ENCODE measurements at places on chromosomes 3 and 15.

- no peak for DNase-seq
These were observed 179.3 kb upstream of the MME start for GRCh38 chr3:154900816-154901215.

DNA sequence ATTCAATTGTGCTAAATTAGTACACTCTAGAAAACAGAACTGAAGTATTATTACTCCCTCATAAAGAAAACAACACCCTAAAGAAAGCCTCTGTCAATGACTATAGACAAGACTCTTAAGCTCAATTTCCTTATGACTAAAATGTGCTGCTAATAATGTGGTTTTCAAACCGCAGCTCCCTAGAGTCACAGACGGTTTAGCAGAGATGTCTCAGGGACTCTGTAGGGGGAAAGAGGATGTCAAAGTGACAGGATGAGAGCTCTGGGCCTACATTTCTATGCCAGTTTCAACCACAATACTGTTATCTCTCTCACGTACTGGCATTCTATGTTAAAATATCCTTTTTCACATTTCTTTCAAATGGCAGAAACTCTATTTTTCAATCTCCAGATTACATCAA lies 37.6 kb upstream of the WDR49 start:
- DNase-seq = no peak

DNA sequence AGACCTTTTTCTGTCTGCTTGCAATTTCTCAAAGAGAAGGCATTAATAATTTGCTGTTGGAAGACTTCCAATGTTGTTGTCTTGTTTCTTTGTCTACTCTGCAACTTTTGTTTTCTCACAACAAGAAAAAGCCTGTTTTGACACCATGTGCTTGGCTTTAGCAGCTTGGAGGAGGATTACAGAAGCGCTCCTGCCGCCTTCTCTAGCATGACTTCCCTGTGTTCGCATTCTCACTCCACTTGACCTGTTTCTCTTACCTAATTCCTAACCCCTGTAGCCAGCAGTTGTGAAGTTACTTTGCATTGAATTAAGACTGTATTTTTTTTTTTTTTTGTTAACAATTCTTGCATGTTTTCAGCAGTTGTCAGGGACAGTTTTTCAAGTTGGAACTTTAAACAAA lies 235.3 kb upstream of the GOLIM4 start:
- DNase-seq = no peak

DNA sequence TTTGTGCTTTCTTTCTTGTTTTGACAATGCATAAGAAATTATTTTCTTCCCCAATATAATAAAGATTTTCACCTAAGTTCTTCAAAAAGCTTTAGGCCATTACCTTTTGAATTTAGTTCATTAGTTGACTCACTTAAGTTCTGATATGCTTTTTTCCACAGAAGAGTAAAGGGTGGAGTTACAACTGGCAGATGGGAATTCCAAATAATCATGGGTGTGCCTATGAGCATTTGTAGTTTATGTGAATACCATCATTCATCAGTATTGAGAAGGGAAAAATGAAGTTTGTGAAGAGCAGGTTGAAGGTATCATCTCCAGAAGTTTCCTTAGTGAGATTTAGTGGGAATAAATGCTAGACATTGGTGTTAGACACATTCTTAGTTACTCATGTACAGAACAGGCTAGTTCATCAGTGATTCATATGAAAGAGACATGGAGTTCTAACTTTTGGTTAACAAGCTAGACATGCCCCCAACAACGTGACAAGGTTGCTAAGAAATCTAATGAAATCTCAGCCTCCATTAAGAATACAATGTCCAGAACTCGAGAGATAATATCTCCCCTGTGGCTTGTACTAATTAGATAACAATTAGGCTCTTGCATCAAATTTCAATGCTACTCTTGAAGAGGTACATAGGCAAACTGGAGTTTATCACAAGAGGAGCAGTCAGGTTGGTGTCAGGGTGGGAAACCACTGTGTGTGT lies 16.9 kb upstream of the ALCAM start:
- no peak for DNase-seq

DNA sequence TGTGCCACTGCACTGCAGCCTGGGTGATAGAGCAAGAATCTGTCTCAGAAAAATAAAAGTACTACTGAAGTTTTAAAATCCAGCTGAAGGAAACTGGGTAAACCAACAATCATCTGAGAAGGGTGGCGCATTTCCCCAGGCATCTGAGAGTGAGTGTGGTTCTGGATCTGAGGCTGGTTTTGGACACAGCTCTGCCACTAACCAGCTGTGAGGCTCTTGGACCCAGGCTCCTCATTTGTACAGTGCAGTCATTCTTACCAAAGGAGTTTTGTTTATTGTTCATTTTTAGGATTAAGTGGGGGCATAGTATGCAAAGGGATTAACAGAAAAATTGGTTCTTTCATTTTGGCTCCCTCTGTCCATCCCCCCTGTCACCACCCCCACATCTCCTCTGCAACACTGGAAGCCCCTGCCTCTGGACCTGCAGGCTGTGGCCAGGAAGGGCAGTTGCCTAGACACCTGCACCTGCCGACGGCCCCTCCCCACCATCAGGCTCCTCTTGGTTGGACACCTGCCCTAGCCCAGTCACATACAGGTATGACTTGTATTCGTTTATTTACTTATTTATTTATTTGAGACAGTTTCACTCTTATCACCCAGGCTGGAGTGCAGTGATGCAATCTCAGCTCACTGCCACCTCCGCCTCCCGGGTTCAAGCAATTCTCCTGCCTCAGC lies 8.8 kb downstream of the NUP210 start:
- no peak for DNase-seq

- no peak for DNase-seq
These were observed 180.1 kb upstream of the BCL6 start for GRCh38 chr3:187925326-187925725.

DNA sequence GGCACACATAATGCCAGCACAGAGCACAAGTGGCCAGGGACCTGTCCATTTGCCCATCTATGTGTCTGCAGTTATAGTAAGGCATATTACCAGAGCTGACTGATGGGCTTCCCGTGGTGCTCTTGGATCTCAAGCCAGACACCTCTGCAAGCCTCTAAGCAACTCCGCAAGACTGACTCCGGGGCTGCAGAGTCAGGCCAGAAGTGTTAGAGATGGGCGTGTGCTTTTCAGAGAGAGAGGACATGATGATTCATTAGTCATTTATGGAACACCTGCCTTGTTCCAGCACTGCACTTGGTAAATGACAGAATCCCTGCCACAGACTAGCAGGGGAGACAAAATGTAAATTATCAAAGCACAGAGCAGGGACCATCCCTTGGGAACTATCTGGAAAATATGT lies 559.0 kb downstream of the PDCD6IP start:
- no peak for DNase-seq

DNA sequence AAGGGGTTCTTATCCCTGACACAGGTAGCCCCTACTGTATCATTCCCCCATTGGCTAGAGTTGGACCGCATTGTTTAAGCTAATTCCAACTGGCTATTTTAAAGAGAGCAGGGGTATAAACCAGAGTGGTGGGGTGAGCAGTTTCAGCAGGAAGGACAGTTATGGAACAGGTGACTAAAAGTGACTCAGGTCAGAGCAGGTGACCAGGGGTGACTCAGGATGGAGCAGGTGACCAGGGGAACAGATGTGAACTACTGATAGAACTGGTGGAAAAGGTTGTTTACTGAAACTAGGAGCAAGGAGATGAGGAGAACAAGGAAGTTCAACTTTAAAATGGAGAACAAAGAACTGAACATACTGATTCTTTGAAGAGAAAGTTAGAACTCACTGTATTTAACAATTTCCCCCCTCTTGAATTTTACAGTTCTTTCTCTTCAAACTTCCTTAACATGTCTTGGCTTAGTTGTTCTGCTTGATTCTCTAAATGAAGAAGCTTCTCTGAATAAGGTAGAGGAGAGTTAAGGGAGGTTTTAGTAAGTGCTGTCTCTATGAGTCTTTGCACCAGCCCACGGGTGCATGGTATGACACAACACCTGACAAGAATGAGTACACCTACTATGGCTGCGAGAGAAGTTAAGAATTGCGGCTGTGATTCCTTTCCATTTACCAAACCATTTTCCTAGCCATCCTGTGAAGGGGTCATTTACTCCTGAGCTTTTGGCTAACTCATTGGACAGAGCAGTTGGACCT lies 83.4 kb upstream of the WNT7A start:
- no peak for DNase-seq

- DNase-seq = no peak
These were observed 523.9 kb upstream of the AGTR1 start for GRCh38 chr3:148173851-148174250.

GRCh38 chr3:24042174-24043059 lies 97.3 kb downstream of the NR1D2 start:
- DNase-seq = peak; percentile 35

DNA sequence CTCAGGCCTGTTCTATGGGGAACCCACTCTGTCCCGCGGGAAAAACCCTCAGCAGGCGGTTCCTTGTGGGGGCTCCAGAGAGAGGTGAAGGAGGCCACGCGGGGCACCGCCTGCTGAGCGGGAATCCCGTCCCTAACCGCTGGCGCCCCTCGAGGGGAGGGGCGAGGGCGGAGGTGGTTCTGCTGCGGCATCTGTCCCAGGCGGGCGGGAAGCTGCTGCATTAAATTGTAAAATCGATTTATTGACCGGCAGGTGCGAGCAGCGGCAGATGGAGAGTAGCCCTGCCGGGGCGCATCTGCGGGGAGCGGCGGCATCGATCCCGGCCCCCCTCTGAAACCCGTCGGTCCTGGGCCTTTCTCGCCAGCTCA lies 3.7 kb upstream of the DLL4 start:
- DNase-seq = no peak

- peak; percentile 62 for DNase-seq
These were observed 19.4 kb downstream of the WWTR1 start for GRCh38 chr3:149638228-149639092.

DNA sequence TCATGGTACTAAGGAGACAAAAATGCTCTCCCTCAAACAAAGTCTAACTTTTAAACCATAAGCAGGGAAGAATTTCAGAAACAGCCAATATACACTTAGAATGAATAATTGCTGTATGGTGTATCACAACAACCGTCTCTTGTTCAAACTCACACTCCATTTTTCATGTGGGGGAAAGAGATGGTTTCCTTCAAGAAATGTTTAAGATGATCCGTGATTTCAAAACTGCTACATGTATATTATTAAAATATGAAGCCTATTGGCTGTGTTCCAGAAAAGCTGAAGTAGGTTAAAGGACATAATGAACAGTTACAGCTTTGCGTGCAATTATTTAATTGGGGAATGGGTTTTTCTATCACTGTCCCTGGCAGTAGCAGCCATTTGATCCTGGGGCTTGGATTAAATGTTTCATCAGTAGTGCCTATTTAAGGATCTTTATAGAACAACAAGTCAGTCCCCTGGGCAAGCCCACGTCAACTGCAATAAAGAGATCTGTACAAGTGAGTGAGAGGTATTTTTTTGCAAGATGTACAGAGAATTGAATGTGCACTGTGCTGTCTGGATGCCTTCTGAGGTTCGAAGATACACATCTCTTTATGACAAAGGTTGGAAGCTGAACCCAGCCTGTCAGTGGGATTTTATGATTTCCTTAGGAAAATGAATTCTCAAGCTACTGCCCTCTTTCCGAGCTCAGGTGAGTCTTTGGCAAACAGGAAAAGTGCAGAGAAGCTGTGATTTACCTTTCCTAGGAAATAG lies 337.2 kb upstream of the RARB start:
- no peak for DNase-seq

DNA sequence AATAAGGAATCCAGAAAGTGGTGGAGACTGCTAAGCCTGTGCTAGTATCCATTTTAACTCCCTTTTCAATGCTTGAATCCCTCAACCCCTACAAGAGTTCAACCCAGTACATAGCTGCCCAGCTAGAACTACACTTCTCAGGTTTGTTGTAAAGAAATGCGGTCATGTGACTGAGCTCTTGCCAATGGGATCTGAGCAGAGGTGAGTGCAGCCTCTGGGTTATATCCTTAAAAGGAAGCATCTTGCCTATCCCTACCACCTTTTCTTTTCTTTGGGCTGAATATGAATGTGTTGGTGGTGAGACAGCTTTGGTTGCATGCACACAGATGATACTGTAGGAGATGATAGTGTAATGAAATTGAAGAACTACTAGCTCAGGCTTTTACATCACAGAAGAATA lies 139.7 kb downstream of the CADPS start:
- no peak for DNase-seq

All from AG20443 (cell line).